Epithelial cell of proximal tubule (primary cell): ENCODE measurements at places on chromosomes 4 and X.

GRCh38 chrX:139826065-139827044 is 106.5 kb downstream of the ATP11C start:
- no peak for DNase-seq

GRCh38 chr4:101345596-101346350 is 1.6 kb downstream of the PPP3CA start:
- no peak for DNase-seq

DNA sequence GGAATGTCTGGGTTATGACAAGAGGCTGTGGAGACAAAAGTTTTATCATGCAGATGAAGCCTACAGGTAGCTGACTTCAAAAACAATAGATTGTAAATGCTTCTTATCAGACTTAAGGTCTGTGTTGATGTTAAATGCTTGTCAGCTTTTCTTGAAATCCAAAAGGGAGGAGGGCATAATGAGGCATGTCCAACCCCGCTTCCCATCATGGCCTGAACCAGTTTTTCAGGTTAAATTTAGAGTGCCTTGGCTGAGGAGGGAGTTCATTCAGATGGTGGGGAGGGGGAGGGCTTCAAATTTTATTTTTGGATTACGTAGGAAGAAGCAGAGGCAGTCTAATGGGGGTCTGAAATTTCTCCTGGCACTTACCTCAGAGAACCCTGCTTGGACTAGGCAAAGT is 207.7 kb upstream of the HDX start:
- no peak for DNase-seq

DNA sequence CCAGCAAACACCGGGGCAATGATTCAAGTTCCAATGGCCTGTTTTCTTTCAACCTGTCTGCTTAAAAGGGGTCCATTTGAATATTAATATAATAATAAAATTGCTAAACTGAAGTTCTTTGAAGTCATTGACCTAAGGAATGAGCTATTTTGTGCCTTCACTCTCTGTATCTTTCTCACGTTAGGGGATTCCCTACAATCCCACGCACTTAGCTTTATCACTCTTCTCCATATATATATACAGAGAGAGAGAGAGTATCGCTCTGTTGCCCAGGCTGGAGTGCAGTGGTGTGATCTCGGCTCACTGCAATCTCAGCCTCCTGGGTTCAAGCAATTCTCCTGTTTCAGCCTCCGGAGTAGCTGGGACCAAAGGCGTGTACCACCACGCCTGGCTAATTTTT is 83.9 kb upstream of the NWD2 start:
- DNase-seq, result no peak

GRCh38 chr4:3196670-3197359 is 52.1 kb upstream of the MSANTD1 start:
- DNase-seq, result no peak

GRCh38 chr4:143393195-143393594 is 56.5 kb downstream of the GAB1 start:
- DNase-seq, result no peak

GRCh38 chrX:10855845-10856244 is 235.5 kb upstream of the MID1 start:
- DNase-seq, result no peak

- no peak for DNase-seq
Measured at GRCh38 chr4:137541876-137542646, 9.8 kb upstream of the PCDH18 start.

- no peak for DNase-seq
Measured at GRCh38 chrX:3748052-3748559, 34.7 kb upstream of the PRKX start.

GRCh38 chrX:94492541-94492940 is 818.5 kb downstream of the FAM133A start:
- DNase-seq, result no peak

DNA sequence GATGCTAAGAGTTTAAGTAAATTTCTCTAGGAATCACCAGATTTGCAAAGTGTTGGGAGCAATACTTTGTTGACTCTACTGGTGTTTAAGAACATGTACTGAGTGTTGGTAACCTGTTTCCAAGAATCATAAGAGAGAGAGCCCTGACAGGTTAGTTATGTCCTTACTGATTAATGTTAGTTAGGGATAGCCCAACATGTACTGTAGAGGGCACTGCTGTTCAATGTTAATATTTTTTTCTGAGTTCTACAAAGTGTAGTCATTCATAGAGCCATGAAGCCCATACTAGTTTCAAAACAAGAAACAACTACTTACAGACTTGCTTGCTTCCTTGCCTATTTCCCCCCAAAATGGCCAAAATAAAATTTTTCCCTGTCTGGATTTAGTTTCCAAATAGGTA is 11.9 kb downstream of the TMPRSS11D start:
- DNase-seq, result peak; percentile 16

DNA sequence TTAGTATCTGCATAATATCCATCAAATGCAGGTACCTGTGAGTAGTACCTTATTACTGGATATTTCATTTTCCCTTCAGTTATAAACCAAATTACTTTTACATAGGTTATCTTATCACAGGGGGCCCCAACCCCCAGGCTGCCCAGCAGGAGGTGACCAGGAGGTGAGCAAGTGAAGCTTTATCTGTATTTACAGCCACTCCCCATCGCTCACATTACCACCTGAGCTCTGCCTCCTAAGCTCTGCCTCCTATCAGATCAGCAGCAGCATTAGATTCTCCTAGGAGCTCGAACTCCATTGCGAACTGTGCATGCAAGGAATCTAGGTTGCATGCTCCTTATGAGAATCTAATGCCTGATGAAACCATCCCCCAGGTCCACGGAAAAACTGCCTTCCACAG is 6.3 kb downstream of the PRSS12 start:
- no peak for DNase-seq

DNA sequence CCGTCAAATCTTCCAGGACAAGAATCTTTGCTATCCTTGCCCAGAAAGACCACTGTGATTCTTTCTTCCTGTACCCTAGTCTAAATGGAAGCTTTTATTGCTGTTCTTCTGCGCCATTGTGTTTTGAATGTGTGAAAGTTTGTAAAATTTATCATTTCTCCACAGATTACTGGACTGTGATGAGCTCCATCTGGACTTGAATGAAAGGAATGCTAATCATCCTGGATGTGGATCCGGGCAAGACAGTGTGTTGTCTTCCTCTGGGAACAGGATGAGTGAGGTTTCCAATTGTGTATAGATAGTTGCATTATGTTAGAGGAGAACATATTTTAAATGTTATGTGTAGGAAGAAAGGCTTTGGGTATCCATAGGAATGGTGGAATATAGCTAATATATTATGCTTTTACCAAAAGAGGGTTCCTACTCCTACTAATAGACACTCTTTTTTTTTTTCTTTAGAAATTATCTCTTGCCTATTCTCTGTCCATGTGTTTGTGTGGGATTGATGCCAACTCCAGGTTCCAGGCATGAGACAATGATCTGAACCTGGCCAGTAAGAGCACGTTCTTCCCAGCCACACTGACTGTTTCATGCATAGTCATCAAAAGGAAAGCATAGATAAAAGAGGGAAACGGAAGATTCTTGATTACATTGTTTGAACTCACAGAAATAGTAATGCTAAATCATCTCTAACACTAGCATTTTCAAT is 803.6 kb upstream of the ADGRL3 start:
- no peak for DNase-seq

GRCh38 chr4:134320048-134320447 is 118.5 kb upstream of the PABPC4L start:
- no peak for DNase-seq

GRCh38 chrX:72273718-72274117 is 3.3 kb downstream of the RPS4X start:
- no peak for DNase-seq
